ENCODE measurements at places on chromosomes 6 and 20.
A peak's percentile ranks its signal among the peaks of the same experiment; 100 is the strongest.

DNA sequence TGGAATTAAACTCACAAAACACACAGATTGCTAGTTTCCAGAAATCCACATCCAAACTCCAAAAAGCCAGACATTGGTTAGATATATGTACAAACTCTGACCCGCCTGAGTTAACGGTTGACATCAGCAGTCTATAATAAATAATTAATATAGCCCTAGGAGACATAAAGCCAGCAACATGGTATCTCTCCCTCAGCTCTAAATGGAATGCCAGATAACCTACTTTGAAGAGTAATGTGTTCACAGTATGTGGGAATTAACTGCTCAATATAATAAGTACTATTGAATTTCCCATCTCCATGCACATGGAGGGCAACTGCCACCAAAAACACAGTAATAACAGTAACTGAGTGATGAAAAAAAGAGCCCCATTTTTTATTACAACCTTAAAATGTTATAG, 383.2 kb downstream of the CD83 start:
- DNase-seq: no peak

GRCh38 chr20:19313342-19314069, 101.1 kb downstream of the SLC24A3 start:
- DNase-seq: no peak

DNA sequence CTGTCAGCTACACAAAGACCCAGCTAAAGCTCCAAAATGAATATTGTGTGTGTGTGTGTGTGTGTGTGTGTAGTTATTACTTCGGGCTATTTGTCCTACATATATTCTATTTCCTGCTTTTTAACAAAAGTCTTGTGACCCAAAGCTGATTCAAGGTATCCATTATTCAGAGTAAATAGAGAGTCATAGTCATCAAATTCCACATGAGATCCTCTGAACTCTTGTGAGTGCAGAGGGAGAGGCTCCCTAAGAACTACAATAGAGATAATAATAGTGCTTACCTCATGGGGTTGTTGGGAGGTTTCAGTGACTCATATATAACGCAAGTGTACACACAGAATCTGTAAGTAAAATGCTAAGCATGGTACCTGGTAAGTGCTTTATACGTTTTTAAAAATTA, 95.6 kb upstream of the SHLD1 start:
- peak; percentile 91 for DNase-seq

GRCh38 chr20:49345524-49345923, 67.7 kb upstream of the ZNFX1 start:
- DNase-seq: peak; percentile 20

DNA sequence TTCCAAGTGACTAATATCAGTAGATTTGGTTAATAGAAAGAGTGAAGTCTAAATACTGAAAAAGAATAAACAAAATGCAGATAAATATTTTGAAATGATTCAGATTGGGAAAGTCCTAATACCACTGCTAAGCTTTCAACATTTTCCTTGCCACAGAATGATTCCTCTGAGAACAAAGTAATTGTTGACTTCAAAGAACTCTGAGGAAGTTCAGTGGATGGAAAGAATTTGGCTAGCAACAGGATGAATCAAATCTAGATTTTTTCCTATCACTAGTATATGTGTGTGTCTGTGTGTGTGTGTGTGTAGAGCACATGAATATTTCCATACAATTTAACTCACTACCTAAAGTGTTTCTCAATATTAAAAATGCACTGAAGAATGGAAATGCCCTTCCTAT, 107.9 kb upstream of the PREP start:
- DNase-seq: no peak

GRCh38 chr6:26474439-26474881, 16.7 kb downstream of the BTN2A1 start:
- DNase-seq: no peak

- DNase-seq: no peak
Measured at GRCh38 chr20:44398335-44398734, 42.8 kb downstream of the HNF4A start.

- DNase-seq: no peak
Measured at GRCh38 chr6:136351518-136352110, 62.0 kb upstream of the BCLAF1 start.

DNA sequence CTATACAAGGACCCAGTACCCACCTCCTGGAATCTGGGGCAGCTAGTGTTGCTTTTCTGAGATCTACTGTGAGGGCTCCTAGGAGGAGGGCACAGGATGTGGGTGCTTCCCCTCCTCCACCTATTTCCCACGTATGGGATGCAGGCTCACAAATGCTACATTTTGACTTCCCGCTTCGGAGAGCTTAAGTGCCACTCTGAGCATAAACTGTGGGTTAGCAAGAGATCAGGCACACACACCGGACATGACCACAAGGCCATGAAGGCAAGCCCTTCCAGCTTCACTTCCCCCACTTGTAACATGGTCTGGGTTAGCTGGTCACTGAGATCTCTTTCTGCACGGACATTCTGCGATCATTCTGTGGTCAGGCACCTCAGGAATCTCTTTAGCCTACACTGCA, 15.7 kb upstream of the TGM3 start:
- DNase-seq: no peak

DNA sequence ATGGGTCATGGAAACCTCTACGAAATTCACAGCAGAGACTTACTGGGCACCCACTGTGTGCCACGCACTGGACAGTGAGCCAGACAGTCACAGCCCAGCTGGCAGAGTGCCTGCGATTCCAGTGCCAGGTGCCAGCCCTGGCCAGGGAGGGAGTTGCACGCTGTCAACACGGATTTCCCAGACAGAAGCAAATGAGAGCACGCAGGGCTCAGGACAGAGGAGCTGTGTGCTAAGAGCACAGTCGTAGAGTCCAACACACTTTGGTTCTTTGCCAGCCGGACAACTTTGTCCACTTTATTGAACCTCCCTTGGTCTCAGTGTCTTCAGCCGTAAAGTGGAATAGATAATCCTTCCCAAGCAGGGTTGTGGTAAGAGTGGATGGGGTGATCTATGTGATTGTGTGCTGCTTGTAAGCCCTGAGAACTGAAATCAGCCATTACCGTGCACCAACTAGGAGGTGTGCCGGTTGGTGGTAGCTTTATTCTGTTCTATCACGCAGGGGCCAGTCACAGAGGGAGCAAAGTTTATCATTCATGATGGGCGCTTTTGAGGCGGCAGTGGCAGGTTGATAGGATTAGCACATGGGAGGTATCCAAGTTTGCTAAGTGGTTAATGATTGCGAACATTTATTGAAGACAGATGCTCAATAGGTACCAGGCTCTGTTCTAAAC, 40.6 kb downstream of the SIRPA start:
- no peak for DNase-seq

DNA sequence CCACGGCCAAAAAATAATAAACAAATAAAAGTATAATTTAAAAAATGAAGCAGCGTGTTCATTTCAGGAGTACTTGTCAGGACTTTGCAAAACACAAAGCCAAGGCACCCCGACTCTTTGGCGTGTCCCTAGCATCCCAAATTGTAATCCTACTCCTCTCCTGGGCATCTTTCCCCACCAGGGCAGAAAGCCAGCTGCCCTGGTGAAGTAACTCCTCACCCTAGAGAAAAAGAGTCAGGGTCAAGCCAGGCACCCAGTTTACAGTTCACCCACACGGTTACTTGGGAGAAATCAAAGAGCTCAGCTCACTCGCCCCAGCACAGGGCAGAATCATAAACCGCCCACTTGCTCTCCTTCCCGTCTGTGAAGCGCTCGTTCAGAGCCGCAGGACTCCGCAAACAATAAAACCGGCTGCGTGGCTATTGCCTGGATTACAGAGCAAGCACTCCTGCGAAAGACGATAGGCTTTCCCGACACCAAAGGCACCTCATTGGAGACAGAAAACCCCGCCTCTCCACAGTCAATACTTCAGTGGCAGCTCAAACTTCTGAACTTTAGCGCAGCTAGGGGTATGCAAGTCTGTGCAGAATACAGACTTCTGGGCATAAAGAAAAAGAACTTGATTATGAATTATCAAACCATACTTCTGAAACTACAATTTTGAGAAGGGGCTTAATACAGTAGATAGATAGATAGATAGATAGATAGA, 73.0 kb upstream of the NHSL1 start:
- DNase-seq: peak; percentile 86

GRCh38 chr6:129491436-129491835, 218.5 kb downstream of the ARHGAP18 start:
- DNase-seq: peak; percentile 43

DNA sequence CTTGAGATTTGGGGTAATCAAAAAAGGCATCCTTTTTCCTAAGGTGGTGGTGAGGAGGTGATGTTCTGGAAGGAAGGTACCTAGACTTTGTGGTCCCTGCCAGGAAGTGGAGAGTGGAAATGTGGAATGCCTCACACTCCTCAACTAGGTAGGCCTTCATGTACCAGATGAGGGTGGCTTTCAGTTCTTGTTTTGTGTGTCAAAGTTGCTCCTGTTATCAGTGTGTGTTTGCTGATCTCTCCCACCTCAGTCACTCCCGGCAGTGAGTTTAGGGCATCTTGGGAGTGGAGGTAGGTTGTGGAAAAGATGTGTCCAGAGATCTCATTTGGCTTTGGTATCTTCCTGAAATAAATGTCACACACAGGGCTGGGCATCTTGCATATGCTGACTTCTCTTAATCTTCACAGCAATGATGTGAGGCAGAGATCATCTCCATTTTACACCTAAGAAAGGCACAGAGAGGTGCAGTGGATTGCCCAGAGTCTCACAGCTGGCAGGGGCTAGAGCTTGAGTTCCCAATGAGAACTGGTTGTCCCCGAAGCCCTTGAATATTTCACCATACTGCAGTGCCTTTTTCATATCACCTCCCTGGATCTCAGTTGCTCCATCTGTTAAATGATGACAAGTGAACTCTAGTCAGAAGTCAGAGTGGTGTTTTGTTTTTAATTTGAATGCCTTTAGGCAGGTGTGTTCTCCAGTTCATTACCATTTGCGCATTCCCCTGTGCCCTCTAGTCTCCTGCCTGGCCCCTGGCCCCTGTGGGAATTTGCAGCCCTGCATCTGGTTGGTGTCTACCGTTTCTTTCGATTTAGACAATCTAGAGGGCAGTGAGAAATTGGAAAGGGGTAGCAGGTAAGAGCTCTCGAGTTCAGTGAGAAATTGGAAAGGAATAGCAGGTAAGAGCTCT, 2.9 kb downstream of the PKIG start:
- no peak for DNase-seq

DNA sequence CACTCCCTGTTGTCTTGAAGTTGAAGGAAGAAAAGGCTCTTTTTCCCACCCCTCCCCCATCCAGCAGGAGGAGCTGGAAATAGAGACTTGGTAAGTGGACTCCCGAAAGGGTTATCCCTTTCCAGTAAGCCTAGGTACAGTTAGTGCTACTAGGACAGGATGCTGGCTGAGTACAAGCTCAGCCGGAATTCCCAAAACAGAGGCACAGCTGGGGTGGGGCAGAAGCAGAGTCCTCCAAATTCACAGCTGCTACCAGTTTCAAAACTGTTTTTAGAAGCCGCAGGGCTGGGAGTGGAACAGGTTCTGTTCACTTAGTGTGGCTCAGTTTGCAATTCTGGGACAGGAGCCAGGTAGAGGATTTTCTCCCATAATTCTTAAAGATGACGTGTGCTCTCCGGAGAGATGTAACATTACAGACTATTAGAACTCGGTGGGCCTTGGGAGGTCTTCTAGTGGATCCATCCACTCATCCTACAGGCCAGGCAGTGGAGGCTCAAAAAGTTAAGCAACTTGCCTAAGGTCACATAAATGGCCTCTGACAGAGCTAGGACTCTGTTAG, 19.0 kb upstream of the UTRN start:
- DNase-seq: peak; percentile 54

DNA sequence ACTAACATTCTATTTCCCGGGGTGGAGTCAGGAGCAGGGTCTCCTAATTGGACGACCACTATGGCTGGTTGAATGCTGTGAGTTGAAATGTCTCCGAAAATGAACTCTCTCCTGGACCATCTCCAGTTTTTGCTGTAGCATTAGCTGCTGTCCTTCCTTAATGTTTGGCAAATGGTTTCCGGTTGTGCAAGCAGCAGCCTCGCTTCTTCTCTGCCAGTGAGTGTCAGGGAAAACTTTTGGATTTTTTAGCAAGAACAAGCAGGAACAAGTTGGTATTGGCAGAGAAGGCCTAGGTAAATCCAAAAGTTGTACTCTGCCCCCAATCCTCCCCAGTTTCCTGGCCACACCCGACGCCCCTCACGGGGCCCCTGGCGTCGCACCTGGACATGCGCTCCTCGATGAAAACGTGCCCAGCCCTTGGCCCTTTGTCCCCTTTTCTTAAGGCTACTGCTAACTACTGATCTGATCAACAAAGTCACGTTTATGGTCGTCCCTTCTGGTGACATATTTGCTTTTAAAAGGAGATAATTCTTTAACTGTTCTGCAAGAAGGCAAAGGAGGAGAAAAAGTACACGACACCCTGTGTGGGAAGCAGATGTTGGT, 103.2 kb downstream of the ARMC2 start:
- DNase-seq: no peak

GRCh38 chr6:13830803-13831202, 16.4 kb upstream of the MCUR1 start:
- no peak for DNase-seq

- no peak for DNase-seq
Measured at GRCh38 chr6:75612434-75612833, 10.8 kb downstream of the SENP6 start.

DNA sequence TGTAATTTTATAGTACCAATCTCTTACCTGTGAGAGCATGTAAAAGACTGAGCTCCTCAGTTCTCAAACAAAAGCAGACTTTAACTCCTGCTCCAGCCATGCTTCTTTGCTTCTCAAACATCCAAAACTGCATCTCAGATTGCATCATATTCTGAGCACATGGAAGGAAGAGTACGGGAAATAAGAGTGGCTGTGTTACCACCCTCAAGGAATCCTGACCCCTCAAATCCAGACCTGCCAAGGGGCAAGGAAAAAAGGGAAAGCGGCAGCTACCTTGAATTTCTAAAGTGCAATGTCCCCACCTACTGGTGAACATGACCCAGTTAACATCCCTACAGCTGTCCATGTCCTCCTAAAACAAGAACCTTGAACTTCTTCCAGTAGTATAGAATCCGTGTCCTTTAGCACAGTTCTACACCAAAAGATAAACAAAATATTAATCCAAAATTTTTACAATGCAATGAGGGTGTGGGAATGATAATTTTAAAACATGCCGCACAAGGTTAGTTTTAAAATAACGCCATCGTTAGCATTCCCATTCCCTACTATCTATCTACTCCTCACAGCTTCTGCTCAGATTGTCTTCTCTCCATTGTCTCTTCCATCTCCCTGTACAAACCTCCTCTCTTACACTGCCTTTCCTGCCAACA, 34.1 kb upstream of the HLA-DQB1 start:
- DNase-seq: peak; percentile 77

DNA sequence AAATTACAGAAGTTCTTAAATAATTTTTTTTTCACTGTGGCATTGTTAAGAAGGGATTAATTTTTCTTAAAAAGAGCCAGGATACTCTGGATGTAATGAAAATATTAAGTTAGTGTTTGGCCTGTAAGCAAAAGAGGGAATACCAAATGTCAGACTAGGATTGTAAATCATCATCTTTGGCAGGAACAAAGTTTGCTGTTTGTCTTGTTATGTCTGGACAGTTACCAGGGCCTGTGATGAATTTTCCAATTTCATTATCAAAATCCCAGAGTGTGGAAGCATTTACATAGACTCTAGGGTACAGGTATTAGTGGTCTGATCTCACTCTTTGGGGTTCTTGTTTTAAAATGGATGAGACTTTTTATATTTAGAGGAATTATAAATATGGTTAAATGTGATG, 26.1 kb downstream of the CEP57L1 start:
- no peak for DNase-seq

Measured in dermis blood vessel endothelial cell (primary cell).